ENCODE measurements at places on chromosomes 13 and 19. TPM values are rescaled to one million over a fixed set of nuclear protein-coding genes. Genes with fewer than 3 reads are reported as not detected.

DNA sequence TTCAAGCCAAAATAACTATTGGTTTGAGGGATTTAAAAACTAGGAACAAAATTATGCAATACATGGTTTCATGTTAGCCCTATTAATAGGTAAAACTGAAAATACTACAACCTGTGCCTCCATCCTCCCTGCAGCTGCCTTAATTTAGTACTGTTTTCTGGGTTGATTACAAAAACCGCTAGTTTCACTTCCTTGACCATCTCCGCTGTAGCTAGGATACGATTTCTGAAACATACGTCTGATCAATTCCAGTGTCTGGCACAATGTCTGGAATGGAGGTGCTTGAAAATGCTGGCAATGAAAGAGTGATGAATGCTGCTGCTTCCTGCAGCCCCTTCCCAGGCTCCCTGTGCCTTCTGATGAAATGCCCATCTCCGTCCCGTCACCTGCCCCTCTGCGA lies 273.5 kb downstream of the SHISA2 start:
- no peak for DNase-seq

DNA sequence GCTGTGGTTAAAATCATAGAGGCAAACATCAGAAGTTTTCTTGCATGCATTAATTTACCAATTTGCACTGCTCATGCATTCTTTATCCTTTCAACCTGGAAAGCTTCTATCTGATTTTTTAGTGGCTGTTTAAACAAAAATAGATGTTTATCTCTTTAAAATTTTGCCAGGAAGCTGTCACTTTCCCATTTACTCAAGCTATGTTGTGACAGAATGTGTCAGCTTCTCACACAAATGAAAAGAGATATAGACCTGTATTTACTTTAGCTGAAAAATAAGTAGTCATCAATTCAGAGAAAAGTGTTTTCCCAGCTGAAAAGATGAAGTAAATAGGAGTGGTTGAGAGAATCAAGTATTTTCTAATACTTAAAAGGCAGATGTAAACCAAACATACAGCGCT lies 872.8 kb downstream of the DACH1 start:
- no peak for DNase-seq

GRCh38 chr19:49473868-49474541 lies at the start of gene FLT3LG:
FLT3LG (plus strand) TSS chr19:49474215; CDS start chr19:49474640, 425 bp downstream.
- DNase-seq = peak; percentile 92

DNA sequence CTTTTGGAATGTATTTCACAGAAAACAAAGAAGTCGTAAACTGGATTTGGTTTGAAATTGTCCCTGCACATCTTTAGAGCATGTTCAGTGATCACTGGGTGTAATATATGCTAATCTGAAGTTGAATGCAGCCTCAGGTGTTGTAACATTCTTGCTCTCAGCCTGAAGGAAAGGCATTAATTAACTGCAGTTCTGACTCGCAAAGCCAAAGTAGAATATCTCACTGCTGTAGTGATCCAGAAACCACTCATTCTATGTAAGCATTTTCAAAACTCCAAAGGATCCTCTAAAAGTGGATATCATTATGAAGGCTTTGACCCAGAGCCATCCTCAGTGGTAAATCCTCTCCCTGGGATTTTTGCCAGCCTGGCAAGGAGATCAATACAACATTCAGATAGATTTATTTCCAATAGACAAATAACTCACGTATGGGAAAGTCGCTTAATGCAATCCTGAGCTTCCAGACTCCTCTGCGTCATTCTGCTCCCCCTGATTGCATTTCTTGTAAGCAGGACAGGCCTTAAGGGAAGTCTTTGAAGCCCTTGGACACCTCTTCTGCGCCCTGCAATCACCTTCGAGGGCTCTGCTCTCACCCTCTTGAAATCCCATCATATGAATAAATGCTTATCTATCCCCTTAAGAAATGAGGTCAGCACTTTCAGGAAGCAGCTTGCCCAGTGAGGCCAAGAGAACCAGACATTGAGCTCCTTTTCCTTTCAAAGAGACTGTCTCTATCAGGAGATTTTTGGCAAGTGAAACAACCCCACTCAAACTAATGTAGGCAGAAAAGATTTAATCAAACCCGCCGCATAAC lies 301.7 kb upstream of the NBEA start:
- no peak for DNase-seq

GRCh38 chr19:31352296-31352781 lies 3.1 kb upstream of the TSHZ3 start:
- no peak for DNase-seq

- DNase-seq = no peak
These were observed 1385.8 kb downstream of the PCDH9 start for GRCh38 chr13:65844266-65844841.

- DNase-seq = no peak
These were observed 782 bp upstream of the JUND start for GRCh38 chr19:18282021-18282787.

- no peak for DNase-seq
These were observed 12.9 kb downstream of the CARM1 start for GRCh38 chr19:10884274-10884673.

DNA sequence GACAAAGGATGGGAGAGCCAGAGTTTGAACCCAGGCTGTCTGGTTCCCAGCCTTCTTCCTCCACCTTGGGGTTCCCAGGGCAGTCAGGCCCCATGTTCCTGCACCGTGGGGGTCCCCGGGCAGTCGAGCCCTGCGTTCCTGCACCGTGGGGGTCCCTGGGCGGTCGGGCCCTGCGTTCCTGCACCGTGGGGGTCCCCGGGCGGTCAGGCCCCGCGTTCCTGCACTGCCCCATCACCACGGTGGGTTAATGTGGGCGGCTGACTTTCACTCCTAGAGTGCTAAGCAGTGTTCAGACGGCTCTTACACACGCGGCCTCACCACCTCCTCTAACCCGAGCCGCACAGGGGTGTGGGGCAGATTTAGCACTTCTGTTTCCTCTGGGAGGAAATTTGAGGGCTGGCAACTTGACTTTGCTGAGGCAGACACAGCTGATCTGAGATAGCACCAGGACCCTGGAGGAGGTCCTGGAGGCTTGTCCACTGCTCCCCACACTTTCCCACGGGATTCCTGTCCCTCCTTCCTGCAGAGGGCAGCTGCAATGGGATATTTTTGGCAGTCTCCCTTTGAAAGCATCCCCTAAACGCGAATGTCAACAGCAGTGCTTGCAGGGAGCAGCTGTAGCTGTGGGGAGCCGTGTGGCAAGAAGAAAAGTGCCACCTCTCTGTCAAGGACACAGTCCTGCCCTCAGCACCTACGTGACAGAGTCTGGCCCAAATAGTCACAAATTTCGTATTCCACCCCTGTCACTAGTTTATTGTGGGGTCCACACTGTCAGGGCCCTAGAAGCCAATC lies 239.4 kb downstream of the TEX29 start:
- DNase-seq = no peak

DNA sequence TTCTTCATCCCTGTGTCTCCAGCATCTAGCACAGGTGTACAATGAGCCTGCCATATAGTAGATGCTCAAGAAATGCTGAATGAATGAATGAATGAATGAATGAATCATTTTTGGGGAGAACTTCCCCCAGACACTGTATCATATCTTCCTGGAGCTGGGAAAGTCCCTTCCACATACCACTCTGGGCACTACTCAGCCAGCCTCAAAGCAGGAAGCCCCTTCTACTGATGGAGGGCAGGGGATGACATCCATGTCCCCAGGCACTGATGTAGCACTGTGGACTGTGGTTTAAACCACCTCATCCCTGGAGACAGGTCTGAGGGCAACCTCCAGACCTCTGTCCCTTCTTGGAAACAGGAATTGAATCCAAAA lies 4.8 kb downstream of the GNA15 start:
- no peak for DNase-seq

DNA sequence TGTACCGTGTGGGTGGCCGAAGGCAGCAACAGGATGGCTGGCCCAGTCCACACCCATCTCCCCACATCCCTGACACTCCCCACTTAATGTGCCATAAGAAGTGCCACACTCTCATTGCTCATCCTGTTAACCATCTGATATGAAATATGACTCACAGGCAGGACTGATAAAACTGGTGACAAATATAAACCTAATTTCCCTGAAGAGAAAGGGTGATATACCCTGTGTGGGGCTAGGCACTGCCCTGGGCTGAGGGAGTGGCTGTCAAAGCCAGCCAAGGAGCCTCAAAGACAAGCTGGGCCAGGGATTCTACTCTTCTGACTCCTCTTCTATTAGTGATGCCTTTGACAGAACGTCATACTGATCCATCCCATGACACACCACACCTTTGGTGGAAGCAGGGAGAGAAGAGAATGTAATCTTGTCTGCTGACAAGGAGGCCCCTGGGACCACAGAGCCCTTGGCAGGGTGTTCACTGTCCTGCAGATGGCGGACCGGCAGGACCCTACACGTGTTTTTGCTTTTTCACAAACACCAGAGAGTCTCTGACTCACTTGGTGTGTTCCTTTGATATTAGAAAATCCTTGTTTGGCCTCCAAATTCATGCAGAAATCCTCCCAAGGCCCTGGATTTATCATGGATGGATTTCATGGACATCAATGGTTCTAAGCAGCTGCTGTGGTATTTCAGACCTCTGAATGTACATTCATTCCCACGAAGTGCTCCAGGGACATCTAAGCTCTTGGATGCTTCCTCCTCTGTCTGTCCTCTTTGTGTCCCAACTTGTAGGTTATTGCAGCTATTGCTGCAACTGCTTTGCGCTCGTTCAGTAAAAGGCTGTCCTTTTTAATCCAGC lies 98.0 kb upstream of the WASF3 start:
- no peak for DNase-seq

- DNase-seq = no peak
These were observed 13.6 kb upstream of the IFT88 start for GRCh38 chr13:20553311-20553710.

- DNase-seq = no peak
These were observed 29.8 kb downstream of the DNM2 start for GRCh38 chr19:10747674-10748073.

DNA sequence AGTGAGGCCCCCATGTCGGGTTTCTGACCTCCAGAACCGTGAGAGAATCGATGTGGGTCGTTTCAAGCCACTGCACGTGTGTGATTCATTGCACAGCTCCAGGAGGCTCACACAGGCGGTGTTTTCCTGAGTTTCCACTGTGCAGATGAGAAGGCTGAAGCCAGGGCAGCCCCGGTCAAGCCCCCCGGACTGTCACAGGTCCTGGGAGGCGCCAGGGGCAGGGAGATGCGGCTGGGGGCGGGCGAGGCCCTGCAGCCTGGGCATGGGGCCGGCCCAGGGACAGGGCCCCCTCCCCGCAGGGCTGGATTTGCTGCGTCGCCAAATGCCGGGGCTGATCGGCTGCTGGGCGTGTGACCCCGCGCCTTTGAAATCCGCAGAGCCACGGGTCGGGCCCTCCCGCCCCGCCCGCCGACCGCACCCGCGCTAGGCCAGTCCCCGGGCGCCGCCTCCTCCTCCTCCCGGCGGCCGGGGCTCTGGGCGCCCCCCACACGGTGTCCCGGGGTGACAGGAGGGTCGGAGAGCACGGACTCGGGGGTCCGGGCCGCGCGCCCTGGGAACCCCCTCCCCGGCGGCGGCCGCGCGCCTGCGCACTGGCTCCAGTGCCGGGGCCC lies 9.9 kb upstream of the MKNK2 start:
- DNase-seq = no peak

DNA sequence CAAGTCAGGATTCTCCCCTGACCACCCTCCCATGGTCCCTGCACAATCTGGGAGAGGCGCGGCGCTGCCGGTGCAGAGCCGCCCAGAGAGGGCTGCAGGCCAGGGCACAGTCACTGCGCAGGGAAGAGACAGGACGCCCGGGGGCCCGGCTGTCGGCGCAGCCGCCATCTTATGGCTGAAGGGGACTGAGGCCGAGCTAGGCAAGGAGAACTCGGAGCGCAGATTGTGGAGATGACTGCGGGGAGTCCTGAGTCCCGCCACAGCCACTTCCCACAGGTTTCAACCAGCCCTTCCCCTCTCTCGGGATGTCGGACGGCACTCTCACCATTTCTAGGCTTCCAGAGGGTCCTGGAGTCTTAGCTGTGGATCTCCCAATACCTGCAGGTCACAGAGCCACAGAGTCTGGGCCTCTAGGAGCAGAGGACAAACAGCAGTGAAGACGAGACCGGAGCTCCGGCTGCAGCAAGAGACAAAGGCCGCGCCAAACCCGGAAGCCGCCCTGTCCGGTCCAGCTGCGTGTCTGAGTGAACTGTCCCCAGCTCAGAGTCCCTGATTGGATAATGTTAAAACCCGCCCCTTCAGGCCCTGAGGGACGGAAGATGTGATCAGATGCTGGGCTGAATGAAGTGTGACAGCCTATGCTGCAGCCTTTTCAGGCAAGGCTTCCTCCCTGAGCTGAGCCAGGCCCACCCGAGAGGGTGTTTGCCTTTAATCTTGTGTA lies at the start of gene ZNF708:
Gene ZNF708, minus strand, starts transcription at position 526 of the 721 bp plus-strand sequence. Its CDS starts 198 bp downstream, at position 328.
- peak; percentile 78 for DNase-seq

DNA sequence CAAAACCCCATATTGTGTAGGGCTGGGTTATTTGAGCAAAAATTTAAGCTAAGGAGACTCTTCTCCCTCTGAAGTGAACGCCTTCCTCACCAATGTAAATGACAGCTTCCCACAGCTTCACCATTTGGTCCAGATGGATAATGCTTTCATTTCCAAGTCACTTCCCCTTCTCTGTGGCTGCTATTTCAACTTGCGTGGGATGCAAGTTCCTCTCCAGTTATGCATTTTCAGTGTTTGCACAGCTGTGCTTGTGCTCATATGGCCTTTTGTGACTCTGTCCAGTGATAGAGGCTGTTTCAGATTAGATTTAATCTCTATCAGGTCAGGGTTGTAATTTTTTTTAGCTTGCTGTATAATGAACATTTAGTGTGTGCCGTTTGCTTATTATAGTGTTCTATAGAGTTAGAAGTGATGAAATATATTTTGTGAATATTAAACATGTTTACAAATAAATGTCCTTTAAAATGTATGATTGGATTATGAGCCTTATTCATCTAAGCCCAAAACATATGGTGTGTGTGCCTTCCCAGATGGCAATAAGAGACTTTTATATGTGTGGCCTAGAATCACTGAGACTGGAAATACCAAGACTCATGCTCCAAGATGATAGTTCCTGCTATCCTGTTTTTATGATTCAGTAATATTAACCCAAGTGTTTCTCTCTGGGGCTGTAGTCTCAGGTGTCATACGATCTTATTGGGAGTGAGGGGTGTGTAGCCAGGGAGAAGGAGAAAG lies 86.6 kb downstream of the TNFRSF19 start:
- no peak for DNase-seq

FEM1A gene
- 25.5 TPM for total RNA-seq

SCAF1 gene
- 79.2 TPM for total RNA-seq

PIN1 gene
- 110 TPM for total RNA-seq

CCDC9 gene
- 20.4 TPM for total RNA-seq

VSTM2B gene
- total RNA-seq = not detected

SLC17A7 gene
- 0.07 TPM for total RNA-seq

ZNF565 gene
- 2.5 TPM for total RNA-seq

PPM1N gene
- 2.5 TPM for total RNA-seq

SGCG gene
- not detected for total RNA-seq
